ENCODE measurements at places on chromosomes 6 and 20. TPM values are rescaled to one million over a fixed set of nuclear protein-coding genes. Genes with fewer than 3 reads are reported as not detected.
A peak's percentile ranks its signal among the peaks of the same experiment; 100 is the strongest.

Gene CLPSL2
- not detected for total RNA-seq

DNA sequence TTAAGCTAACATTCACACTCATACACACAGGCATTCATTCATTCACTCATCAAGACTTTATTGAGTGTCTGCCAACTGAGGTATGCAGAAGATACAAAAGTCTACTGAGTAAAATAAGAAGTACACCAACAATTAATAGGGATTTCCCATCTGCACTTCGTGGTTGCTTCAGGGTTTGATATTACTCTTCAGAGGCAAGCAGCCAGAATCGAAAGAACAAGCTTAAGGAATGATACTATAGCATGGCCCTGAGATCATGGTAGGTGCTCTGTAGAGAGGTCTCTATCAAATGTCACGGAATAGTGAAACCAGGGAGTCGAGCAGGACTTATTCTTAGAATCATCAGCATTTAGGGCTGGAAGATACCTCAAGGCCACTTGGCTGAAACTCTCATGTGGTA, 135.4 kb downstream of the NRN1 start:
- no peak overlapping the region for H3K4me3 ChIP-seq
- H3K27me3 ChIP-seq, result no peaks in the 10 kb centered on the region
- no peak for DNase-seq
- H3K4me1 ChIP-seq, result peaks cover 12% of the 10 kb centered on the region
- H3K36me3 ChIP-seq, result peaks cover 5% of the 10 kb centered on the region

DNA sequence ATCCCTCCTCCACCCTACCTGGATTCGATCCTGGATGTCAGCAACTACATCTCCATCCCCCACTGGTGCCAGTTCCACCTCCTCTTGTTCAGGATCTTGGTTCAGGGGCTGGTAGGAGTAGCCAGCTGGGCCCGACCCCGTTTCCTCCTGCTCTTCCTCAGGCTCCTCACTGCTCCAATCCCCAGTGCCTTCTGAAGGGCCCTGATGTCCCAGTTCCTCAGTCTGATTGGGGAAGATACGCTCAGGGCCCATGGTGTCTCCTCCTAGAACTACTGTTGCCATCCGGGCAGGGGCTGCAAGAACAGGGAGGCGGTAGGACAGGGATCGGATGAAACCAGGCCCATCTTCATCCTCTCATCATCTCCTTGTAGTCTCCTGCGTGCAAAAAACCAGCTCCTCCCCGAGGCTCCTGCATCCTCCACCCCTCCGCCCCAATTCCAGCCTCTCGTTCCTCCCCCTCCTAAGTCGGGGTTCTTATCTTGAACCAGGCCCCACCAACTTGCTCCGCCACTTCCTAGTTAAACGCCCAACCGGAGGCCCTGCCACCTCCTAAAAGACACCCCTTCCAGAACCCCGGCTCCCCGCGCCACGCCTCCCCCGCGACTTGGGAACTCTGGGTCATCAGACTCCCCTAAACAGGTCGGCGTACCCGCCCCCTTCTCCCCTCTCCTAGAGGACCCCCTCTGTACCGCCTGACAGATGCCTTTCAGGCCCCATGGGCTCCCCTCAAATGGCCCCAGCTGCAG, 476 bp downstream of the MEA1 start:
- H3K27ac ChIP-seq, result peak overlapping the region; percentile 96
- H3K36me3 ChIP-seq, result peaks cover 14% of the 10 kb centered on the region
- H3K27me3 ChIP-seq, result no peaks in the 10 kb centered on the region
- peaks cover 47% of the 10 kb centered on the region for H3K4me1 ChIP-seq

DNA sequence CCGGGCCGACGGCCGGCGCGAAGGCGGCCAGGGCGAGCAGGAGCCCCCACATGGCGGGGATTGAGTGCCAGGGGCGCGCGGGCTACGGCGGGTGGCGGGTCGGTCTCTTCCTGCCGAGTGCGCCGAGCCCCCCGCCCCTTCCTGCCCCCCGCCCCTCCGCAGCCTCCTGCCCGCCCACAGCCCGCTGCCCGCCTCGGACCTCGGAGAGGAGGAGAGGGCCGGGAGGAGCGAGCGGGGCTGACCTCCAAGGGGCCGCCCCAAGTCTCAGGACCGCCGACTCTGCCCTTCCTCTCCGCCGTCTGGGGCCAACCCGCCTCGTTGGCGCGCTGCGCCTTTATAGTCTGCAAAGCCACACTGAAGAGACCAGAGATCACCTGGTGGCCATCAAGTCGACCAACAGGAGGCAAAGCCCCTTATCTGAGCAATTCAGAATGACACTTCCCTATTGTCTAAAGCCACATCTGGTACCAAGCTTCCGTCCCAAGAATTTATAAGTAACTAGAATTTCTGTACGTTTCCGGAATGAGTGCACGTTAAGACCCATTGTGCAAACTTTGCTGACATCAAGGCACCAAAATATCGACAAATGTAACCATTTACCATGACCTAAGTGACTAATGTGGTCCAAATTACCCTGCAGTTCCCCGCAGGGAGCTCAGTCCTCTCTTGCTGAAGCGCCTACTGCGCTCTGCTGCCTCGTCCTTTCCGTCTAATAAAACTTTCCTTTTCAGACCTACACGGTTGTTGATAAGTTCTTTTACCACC, at the start of gene CPXM1:
TSS of gene CPXM1 (minus strand) at position 107 of the 765 bp plus-strand sequence. CDS start at position 52, 55 bp downstream.
- peaks cover 3% of the 10 kb centered on the region for H3K36me3 ChIP-seq
- H3K27me3 ChIP-seq, result peaks cover 32% of the 10 kb centered on the region
- no peak for DNase-seq
- peak within 1 kb of the TSS; percentile 12 for H3K27ac ChIP-seq
